Naive B cell (primary cell): ENCODE measurements at places on chromosomes 1 and 21.
A peak's percentile ranks its signal among the peaks of the same experiment; 100 is the strongest.

DNA sequence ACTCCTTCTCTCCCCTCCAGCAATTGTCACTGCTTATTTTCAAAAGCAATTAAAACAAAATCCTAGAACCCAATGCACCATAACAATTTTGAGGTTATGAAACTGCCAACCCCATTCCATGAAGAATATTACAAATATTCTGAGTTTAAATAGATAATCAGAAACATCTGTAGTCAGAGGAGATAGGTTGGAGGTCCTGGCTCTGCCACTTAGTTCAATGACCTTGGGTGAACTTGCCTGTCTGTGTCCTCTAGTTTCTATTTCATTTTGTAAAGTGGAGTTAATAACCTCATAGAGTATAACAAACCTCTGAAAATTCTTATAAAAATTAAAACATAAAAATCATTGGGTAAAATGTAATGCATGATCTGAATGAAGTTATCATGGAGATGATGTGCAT, 164.6 kb downstream of the KCTD3 start:
- DNase-seq = no peak

DNA sequence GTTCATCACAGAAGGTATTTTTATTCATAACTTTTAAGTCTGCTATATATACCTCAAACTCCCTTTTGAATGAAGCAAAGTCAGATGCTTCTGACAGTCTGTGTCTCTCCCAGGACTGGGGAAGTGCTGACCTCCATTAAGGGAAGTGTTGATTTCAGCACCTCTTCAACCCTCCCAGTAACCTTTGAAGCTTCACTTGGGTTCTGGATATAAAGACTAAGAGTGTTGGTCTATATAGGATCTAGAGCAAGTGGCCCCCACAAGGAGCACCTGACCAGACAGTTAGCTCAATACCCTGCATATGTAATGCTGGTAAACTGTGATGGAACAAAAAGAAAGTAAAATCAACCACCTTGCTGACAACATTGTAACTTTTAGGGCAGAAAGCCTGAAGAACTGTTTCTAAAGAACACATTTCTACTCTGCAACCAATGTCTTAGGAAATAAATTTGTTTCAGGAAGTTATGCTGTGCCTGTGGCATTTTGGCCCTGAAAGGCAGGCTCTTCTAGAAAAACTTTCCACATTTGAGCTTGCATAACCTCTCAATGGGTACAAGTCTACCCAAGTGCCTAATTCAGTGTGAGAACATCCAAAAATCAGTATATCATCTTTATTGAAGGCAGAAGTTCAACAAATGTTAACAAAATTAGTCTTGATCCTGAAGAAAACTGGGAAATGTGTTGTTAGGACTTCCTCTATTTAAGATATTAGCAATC, 865 bp upstream of the PTPN22 start:
- peak; percentile 15 for DNase-seq

DNA sequence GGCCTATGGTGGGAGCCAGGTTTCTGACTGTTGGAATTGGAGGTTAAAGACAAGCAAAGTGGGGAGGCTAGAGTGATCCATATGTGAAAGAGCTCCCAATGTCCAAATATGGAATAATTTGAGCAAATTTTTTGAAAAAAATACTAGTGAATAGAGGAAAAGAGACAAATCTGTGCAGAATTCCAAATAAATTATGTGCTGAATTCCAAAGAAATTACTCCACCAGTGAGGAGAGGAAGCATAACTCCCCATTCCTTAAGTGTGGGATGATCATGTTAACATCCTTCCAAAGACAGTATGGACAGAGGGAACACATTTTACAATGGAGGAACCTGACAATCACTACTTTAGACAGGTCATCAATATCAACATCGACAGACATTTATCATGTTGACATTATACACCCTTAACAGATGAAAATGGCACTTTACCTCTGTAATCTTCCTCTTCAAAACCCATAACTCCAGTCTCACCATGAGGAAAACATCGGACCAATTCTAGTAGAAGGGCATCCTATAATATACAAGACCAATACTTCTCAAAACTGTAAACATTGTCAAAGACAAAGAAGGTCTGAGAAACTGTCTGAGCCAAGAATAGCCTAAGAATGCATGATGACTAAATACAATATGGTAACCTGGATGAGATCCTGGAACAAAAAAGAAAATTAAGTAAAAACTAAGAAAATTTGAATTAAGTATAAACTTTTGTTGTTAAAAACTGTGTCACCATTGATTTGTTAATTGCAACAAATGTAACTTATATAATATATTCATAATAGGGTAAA, 71.5 kb upstream of the RGS4 start:
- DNase-seq = no peak

- no peak for DNase-seq
Observed at GRCh38 chr1:163072658-163073057, 3.5 kb downstream of the RGS4 start.

GRCh38 chr1:234176000-234176399, 197.3 kb upstream of the COA6 start:
- no peak for DNase-seq

DNA sequence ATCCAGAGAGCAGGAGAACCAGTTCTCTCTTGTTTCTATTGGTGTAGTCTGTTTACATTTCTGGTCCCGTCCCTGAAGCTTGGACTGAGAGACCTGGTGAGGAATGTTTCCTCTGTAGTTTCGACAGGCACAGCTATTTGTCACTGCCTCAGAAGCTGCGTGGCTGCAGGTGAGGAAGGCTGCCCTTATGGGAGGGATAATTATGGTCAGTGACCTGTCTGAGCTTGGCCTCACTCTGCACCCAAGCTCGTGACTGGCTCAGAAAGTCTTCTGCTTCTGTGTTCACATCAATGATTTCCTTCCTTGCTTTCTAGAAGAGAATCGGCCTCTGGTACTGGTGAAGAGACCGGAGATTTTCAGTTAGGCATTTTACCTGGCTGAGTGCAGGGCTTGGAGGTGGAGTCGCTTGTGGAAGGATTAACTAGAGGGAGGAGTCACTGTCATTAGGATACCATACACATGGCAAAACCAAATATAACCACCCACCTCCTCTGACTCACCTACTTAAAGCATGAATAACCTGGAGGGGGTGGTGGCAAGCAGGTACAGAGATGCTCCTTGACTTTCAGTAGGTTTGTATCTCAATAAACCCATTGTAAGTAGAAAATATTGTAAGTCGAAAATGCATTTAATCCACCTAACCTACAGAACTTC, 19.9 kb upstream of the WDR26 start:
- no peak for DNase-seq

GRCh38 chr1:111366256-111366655, 61.3 kb downstream of the OVGP1 start:
- no peak for DNase-seq

DNA sequence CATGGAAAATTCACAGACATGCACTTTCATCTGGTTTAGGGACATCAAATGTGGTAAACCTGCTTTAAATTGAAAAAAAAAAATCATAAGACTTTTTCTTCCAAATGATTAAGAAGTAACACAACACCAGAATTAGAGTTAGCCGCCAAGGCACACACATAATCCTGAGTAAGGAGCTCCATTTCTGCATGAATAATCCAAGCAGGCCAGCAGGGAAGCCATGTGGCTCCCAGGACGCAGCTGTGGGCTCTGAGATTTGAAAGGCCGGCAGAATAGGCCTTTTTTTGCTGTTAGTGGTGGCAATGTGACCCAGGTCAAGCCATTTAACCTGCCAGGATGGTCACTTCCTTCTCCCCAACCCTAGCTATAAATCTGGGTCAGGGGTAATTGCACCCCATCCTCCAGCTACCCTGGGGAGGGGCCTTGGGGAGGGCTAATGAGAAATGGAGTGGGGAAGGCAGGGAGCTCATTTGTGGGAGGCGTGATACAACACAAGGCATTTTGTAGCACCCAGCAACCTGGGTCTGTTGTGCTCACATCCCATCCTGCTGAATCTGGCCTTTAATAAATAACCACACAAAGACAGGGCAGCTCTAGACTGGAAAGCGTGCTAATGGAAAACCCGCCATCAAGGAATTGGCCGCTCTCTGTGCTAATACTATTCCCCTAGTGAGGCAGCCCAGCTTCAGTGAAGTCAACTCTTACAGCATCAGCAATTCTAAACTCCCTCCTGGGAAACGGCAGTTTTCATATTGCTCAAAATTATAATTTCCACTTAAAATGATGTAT, 178.5 kb downstream of the RHOU start:
- no peak for DNase-seq

DNA sequence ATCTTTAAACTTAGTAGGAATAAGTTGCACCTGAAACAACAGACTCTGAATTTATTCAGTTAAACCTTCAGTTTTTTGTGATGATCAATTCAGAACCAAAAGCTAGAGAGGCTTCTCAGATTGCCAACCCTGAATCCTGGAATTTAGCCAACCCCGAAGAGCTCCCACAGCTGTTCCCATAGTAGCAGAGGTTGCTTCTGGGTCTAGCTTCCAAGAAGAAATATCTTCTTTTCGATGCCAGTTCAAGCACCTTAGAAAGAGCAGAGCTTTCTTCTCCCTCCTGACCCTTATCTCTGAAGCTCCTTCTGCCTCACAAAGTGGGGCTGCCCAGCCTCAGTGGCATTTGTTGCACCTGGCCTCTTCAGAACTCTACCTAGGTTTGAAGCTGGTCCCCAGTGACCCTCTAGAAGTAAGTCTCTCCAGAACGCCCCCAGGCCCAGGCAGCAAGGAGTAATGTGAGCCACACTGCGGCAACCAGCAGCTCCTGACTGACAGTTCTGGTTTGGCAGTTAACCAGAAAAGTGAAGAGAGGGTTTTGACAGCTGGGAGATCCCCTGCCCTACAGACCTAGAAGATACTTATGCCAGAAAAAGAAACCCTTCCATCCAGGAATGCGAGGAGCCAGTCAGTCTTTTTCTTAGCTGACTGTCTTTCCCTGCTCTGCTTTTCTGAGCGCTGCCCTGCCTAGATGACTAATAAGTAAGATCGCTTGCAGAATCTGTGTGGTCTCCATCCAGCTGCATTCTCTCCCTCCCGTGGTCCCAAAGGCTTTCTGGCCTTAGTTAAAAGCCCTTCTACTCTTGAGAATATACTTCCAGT, 165.9 kb downstream of the ADGRL4 start:
- DNase-seq = no peak

GRCh38 chr1:172357753-172358385, 62.6 kb upstream of the C1orf105 start:
- DNase-seq = no peak

DNA sequence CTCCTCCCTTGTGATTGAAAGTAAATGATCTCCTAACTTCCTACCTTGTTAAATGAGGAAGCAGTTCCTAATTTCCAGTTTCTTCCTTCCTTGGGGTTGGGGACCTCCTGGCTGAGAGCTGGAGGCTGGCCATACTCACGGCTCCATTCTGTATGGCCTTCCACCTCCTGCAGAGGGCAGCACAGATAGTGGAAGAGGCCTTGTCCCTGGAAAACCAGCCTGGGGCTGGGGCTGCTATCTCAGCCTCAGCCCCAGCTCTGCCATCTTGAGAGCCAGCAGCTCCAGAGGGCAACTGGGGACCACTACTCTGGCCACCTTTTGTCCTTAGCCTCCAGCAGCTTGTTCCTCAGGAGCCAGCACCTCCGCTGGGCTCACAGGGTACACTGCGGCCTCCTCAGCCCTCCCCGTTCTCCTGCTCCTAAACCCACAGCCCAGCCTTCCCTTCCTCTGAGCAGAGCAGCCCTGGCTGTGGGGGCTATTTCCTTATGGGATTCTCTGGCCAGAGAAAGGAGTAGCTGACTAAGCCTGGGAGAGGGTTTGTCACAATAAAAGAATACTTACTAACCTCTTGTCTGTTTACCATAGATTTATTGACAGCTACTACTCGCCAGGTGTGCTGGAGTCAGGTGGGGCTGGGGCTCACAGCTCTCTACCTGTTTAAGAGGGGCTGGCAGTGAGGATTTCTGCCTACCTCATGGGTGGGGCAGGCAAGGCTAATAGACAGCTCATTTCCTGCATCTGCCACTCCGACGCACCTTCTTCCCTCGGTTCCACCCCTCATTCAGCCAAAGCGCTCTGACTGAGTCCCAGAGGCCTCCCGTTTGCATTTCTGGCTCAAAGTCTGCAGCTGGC, 6.3 kb downstream of the TMEM234 start:
- DNase-seq = peak; percentile 38

- no peak for DNase-seq
Observed at GRCh38 chr1:97441966-97442365, 478.9 kb downstream of the DPYD start.

- peak; percentile 35 for DNase-seq
Observed at GRCh38 chr21:15730484-15731242, 881 bp downstream of the USP25 start.

DNA sequence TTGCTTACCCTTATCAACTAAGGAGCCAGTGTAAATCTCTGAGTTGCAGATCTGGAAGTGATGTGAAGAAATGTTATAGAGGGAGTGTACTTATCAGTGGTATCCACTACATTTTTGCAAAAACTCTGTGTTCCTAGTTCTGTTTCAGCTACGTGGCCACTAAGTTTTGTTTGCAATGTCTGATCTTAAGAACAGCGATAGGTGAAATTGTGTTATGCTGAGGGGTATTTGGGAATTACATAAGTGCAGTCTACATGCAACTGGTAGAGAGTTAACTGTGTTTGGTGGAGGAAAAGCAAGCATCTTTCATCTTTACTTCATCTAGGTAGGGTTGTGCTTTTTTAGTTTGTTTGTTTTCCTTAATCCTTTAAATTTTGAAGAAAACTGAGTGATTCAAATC, 198.8 kb upstream of the SGIP1 start:
- no peak for DNase-seq

DNA sequence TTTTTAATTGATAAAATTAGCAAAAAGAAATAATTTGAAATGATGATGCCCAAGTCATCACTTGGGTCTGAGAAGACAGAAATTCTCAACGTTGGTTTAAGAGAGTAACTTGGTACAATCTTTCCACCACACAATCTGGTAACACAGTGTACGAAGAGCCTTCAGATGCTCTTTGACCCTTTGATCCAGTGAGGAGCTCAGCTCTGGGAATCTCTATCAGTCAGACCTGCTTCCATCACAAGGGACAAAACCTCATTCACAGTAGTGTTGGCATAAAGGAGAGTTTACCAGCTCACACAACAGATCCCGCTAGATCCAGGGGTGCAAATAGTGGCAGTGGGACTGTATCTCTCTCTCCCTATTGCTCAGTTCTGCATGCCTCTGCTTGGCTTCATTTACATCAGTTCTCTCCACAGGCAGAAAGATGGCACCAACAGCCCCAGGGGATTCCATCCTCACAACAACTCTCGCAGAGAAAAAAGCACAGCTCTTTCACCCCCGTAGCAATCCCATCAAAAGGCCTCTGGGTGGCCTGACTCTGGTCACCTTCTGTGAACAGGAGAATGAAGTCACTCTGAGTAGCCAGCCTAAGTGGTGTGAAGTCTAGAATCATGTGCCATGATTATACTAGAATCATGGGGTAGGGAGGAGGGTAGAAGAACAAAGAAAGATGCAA, 119.7 kb downstream of the ZNF281 start:
- no peak for DNase-seq

DNA sequence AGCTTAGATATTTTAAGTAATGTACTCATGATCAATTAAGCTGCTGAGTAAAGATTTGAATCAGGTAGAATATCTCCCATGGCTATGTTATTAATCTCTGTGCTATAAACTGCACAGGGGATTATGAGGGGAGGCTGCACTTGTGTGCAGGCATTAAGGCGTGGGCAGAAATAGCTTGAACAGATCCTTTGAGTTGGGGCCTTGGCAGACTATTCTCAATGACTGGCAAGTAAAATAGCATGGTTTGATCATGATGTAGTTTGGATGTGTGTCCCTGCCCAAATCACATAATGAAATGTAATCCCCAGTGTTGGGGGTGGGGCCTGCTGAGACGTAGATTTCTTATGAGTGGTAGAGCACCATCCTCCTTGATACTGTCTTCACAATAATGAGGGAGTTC, 220.3 kb downstream of the PLPP3 start:
- no peak for DNase-seq

GRCh38 chr1:154957091-154957657, 1.3 kb upstream of the PBXIP1 start:
- no peak for DNase-seq
